Activated naive CD8-positive, alpha-beta T cell treated with anti-CD3 and anti-CD28 coated beads, Interleukin-2, amount 10 ng/mL, durations not matched to agents 7 days and 5 days (primary cell): ENCODE measurements at places on chromosomes 7 and 10. TPM values are rescaled to one million over a fixed set of nuclear protein-coding genes. Genes with fewer than 3 reads are reported as not detected.
A peak's percentile ranks its signal among the peaks of the same experiment; 100 is the strongest.

The SDK1 gene
- total RNA-seq, result 0.25 TPM

GRCh38 chr10:22615819-22616499 lies 98.4 kb downstream of the PIP4K2A start:
- no peak for DNase-seq
- H3K4me1 ChIP-seq, result peaks cover 75% of the 10 kb centered on the region
- H3K27ac ChIP-seq, result peak overlapping the region; percentile 77
- H3K36me3 ChIP-seq, result peaks cover 17% of the 10 kb centered on the region

DNA sequence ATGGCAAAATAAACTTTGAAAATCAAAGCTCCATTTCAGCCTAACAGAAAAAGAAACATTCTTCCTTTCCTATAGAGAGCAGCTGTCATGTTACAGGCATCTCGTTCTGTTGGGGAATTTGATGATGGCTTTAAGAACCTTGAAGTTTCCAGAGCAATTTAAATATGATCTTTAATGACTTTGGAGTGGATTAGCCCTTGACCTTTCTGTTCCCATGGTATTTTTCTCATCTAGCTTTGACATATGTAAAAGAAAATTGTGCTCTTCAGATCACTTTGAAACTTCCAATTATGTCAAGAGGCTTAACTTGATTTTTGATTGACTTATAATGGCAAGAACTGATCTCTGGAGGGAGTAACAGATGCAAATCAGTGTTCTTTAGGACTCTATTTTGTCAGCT lies 157.6 kb upstream of the SEMA3E start:
- H3K4me3 ChIP-seq, result no peak overlapping the region
- no peaks in the 10 kb centered on the region for H3K27me3 ChIP-seq
- no peaks in the 10 kb centered on the region for H3K36me3 ChIP-seq

- peaks cover 1% of the 10 kb centered on the region for H3K4me1 ChIP-seq
- peaks cover 14% of the 10 kb centered on the region for H3K27me3 ChIP-seq
- H3K36me3 ChIP-seq, result no peaks in the 10 kb centered on the region
- DNase-seq, result no peak
These were observed 33.5 kb downstream of the COL13A1 start for GRCh38 chr10:69835233-69835632.

GRCh38 chr10:53903756-53904155 lies 897.3 kb downstream of the PCDH15 start:
- H3K36me3 ChIP-seq, result no peaks in the 10 kb centered on the region
- no peaks in the 10 kb centered on the region for H3K27me3 ChIP-seq
- no peaks in the 10 kb centered on the region for H3K4me1 ChIP-seq
- H3K27ac ChIP-seq, result no peak overlapping the region
- no peak overlapping the region for H3K4me3 ChIP-seq

DNA sequence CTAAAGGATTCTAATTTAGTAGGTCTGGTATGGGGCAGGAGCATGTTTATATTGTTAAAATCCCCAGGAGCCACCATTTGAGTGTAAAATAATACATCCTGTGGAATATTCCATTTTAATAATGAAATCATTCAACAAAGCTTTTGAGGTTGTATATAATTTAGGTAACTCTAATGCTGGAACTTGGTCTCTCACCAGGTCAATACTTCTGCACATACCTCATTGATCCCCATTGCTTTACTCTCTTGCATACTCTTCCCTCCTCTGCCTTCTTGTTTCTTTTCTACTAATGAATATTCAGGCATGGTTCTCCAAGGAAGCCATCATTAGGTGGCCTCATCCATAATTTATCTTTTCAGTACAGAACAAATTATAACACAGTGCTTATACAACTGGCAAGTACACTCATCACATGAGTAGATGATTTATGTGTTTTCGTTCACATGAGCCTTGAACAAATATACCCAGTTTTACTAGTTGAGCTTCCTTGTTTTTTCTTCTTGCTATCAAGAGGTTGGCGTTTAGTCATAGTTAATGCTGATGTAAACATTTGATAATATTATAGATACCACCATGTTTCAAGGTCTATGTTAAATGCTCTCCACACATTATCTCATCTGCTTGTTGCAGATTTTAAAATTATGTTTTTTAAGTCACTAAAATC lies 7.2 kb downstream of the PALS2 start:
- peaks cover 27% of the 10 kb centered on the region for H3K4me1 ChIP-seq
- no peaks in the 10 kb centered on the region for H3K27me3 ChIP-seq
- H3K27ac ChIP-seq, result no peak overlapping the region

GRCh38 chr10:51743146-51743545 lies 43.8 kb upstream of the CSTF2T start:
- peaks cover 3% of the 10 kb centered on the region for H3K27me3 ChIP-seq
- no peaks in the 10 kb centered on the region for H3K4me1 ChIP-seq
- no peak for DNase-seq
- H3K36me3 ChIP-seq, result no peaks in the 10 kb centered on the region
- H3K27ac ChIP-seq, result no peak overlapping the region

- no peak for DNase-seq
- H3K4me3 ChIP-seq, result no peak overlapping the region
- H3K4me1 ChIP-seq, result no peaks in the 10 kb centered on the region
These were observed 90.3 kb upstream of the PARD3 start for GRCh38 chr10:34905200-34905927.

- H3K27ac ChIP-seq, result no peak overlapping the region
- peaks cover 22% of the 10 kb centered on the region for H3K4me1 ChIP-seq
- DNase-seq, result no peak
- no peak overlapping the region for H3K4me3 ChIP-seq
These were observed 52.1 kb downstream of the MPP7 start for GRCh38 chr10:28250782-28251181.

The FAM25G gene
- not detected for total RNA-seq

DNA sequence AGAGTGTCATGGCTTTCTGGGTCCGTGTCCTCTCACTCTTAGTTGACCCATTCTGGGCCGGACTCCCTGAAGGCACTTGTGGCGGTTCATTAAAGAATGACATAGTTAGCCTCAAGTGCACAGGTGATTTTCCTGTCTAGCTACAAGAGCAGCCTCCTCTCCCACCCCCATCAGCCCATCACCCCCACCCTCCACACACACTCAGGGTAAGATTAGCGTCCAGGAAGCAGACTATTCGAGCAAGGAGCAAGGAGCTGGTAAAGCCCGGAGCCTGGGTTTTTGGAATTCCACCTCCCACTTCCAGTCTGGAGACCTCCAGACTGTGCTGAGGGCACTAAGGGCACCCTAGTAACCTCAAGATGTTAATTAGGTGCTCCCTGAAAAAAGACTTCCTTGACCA lies 39.5 kb downstream of the TACR2 start:
- no peak for DNase-seq
- no peak overlapping the region for H3K4me3 ChIP-seq
- no peak overlapping the region for H3K27ac ChIP-seq
- H3K27me3 ChIP-seq, result no peaks in the 10 kb centered on the region
- peaks cover 25% of the 10 kb centered on the region for H3K36me3 ChIP-seq

GRCh38 chr10:17918187-17918903 lies 33.4 kb upstream of the SLC39A12 start:
- no peak overlapping the region for H3K4me3 ChIP-seq
- no peaks in the 10 kb centered on the region for H3K4me1 ChIP-seq
- no peak overlapping the region for H3K27ac ChIP-seq
- peaks cover 2% of the 10 kb centered on the region for H3K27me3 ChIP-seq

The PRSS1 gene
- total RNA-seq, result not detected

- DNase-seq, result no peak
- H3K27ac ChIP-seq, result no peak overlapping the region
- H3K36me3 ChIP-seq, result no peaks in the 10 kb centered on the region
- H3K4me1 ChIP-seq, result no peaks in the 10 kb centered on the region
These were observed 426.4 kb downstream of the PTPRN2 start for GRCh38 chr7:158161194-158161593.

DNA sequence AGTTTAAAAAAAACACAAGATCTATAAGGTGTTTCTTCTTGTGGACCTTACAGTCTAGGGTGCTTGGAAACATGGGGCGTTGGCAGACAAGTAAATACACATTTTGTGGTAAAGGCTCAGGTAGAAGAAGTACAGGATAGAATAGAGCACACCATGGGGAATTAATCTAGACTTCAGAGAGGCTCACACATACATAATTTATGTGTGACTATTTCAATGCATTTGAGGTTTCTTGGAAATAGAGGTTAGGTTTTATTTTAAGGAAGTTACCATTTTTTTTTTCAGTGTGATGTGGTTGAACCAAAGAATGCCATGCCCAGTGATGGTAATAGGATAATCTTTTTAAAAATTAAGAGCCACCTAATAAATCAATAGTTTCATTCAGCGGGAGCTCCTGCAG lies 12.8 kb downstream of the CFTR start:
- no peaks in the 10 kb centered on the region for H3K27me3 ChIP-seq
- H3K36me3 ChIP-seq, result no peaks in the 10 kb centered on the region
- DNase-seq, result no peak
- H3K4me3 ChIP-seq, result no peak overlapping the region
- no peak overlapping the region for H3K27ac ChIP-seq

DNA sequence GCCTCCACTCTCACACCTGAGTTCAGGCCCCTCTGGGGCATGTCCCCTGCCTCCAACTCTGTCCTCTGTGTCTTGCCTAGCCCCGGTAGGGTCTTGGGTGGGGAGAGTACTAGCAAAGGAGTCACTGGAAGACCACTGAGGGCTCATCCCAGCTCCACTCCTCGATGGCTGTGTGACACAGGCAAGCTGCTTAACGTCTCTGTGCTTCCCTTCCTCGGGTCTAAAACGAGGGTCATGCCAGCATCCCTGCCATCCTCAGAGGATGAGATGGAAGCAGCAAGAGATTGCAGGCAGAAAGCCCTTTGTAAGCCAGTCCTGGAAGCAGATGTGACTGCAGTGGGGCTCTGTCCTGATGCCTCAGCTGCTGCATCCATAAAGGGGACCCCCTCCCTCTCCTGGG lies 15.2 kb upstream of the C10orf105 start:
- no peaks in the 10 kb centered on the region for H3K27me3 ChIP-seq
- H3K36me3 ChIP-seq, result no peaks in the 10 kb centered on the region
- DNase-seq, result no peak
- peak overlapping the region; percentile 59 for H3K4me3 ChIP-seq
- peak overlapping the region; percentile 93 for H3K27ac ChIP-seq

GRCh38 chr7:101593556-101593955 lies 35.5 kb downstream of the MYL10 start:
- H3K36me3 ChIP-seq, result no peaks in the 10 kb centered on the region
- H3K27ac ChIP-seq, result no peak overlapping the region
- no peak for DNase-seq
- H3K27me3 ChIP-seq, result no peaks in the 10 kb centered on the region

DNA sequence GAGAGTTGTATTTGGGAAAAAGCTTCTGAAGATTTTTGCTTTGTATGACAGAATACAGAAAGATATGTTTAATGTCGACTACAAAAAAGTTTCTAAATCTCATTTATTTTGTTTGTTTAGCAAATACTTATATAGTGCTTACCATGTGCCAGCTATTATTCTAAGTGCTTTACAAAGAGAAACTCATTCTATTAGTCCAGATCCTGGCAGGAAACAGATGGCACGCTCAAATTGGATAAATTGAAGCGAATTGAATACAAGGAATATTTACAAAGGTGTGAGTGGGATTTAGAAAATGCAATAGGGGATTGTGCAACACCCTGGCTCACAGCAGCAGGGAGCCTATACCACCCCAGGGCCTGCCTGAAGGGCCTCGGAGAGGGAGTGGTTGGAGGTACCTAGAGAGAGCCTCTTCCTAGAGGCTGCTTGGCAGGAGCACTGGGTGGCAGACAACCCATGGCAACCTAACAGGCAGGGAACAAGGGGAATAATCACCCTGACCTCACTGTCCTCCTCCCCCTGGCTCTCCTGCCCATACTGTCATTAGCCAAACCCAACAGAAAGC lies 27.6 kb upstream of the FAM204A start:
- no peak overlapping the region for H3K27ac ChIP-seq
- no peaks in the 10 kb centered on the region for H3K36me3 ChIP-seq
- H3K27me3 ChIP-seq, result peaks cover 20% of the 10 kb centered on the region
- no peak for DNase-seq

The GPR26 gene
- not detected for total RNA-seq

GRCh38 chr10:63456437-63457210 lies 9.2 kb downstream of the JMJD1C start:
- no peak overlapping the region for H3K4me3 ChIP-seq
- no peak overlapping the region for H3K27ac ChIP-seq
- H3K4me1 ChIP-seq, result peaks cover 4% of the 10 kb centered on the region
- H3K27me3 ChIP-seq, result no peaks in the 10 kb centered on the region

DNA sequence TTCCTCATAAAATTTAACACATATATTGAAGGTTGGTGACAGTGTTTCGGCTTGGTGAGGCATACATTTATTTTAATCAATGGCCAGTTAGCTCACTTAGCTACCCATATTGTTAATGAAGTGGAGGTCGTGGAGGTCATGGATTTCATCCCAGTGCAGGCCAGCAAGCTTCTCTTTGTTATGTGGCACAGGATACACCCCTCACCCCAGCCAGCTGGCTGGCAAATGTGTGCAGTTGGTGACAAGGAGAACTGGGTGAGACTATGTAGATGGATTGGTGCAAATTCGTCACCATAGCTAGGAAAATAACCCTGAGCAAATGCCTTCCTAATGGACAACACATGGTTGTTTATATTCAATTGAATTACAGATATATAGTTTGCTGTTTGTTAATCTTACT lies 50.5 kb upstream of the FOXP2 start:
- no peak overlapping the region for H3K27ac ChIP-seq
- H3K4me1 ChIP-seq, result no peaks in the 10 kb centered on the region
- H3K36me3 ChIP-seq, result no peaks in the 10 kb centered on the region

The PNLIP gene
- not detected for total RNA-seq

- H3K27me3 ChIP-seq, result no peaks in the 10 kb centered on the region
- no peak overlapping the region for H3K27ac ChIP-seq
- H3K4me3 ChIP-seq, result no peak overlapping the region
- DNase-seq, result no peak
- H3K4me1 ChIP-seq, result no peaks in the 10 kb centered on the region
These were observed 611.6 kb upstream of the FZD8 start for GRCh38 chr10:36253731-36254130.

The SPACDR gene
- total RNA-seq, result 5.9 TPM

DNA sequence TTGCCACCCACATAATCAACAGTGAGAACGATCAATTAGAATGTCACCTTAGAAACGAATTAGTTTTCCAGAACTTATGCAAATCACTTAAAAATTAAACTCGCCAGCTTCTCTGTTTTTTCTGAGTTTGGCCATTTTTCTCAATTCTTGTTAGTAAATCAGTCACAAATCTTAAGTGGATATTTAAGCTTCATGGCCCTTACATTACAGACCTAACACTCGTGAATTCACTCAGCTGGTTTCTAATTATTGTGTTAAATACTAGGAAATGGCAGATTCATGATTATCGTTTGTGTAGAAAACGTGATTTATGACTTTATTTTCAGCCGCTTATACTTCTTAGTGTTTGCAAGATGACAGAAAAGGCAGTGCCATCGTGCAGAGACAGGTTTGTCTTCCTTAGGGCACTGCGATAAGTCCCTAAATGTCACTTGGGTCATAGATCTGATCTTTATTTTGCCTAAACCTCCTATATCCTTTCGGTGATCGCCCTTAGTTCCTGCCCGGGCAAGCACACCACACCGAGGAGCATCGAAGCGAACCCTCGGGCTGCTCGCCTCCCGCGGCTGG lies 587 bp upstream of the CELF2 start:
- H3K4me1 ChIP-seq, result peaks cover 8% of the 10 kb centered on the region
- H3K27ac ChIP-seq, result no peak overlapping the region
- peak overlapping the region; percentile 70 for H3K4me3 ChIP-seq
- H3K36me3 ChIP-seq, result no peaks in the 10 kb centered on the region
- DNase-seq, result no peak

- no peak overlapping the region for H3K27ac ChIP-seq
- DNase-seq, result no peak
- H3K4me3 ChIP-seq, result no peak overlapping the region
- no peaks in the 10 kb centered on the region for H3K36me3 ChIP-seq
- no peaks in the 10 kb centered on the region for H3K4me1 ChIP-seq
These were observed 338.6 kb upstream of the SEMA3A start for GRCh38 chr7:84533182-84533581.
